ENCODE measurements at places on chromosomes 11 and 22.

GRCh38 chr11:81331088-81331487 lies 1402.6 kb downstream of the FAM181B start:
- DNase-seq: no peak

- no peak for DNase-seq
Measured at GRCh38 chr11:88384004-88384668, 46.6 kb upstream of the CTSC start.

DNA sequence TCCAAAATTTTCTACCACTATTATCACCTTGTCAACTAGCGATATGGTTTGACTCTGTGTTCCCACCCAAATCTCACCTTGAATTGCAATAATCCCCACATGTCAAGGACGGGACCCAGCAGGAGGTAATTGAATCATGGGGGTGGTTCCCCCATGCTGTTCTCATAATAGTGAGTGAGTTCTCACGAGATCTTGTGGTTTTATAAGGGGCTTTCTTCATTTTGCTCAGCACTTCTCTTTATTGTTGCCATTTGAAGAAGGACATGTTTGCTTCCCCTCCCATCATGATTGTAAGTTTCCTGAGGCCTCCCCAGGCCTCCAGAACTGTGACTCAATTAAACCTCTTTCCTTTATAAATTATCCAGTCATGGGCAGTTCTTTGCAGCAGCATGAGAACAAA lies 73.5 kb upstream of the ZC3H12C start:
- no peak for DNase-seq

- DNase-seq: no peak
Measured at GRCh38 chr11:119999220-119999619, 138.7 kb downstream of the TRIM29 start.
